ENCODE measurements at places on chromosomes 3 and 15. TPM values are rescaled to one million over a fixed set of nuclear protein-coding genes. Genes with fewer than 3 reads are reported as not detected.

GRCh38 chr15:44738340-44738984 lies 2.1 kb downstream of the TRIM69 start:
- peak; percentile 69 for DNase-seq

The OR5K2 gene
- not detected for polyA plus RNA-seq

GRCh38 chr3:81218023-81218422 lies 543.4 kb downstream of the GBE1 start:
- DNase-seq: no peak

The CCR8 gene
- polyA plus RNA-seq: not detected

GRCh38 chr3:73431183-73431900 lies 193.4 kb downstream of the PDZRN3 start:
- DNase-seq: peak; percentile 69

The LPP gene
- polyA plus RNA-seq: 12.0 TPM

DNA sequence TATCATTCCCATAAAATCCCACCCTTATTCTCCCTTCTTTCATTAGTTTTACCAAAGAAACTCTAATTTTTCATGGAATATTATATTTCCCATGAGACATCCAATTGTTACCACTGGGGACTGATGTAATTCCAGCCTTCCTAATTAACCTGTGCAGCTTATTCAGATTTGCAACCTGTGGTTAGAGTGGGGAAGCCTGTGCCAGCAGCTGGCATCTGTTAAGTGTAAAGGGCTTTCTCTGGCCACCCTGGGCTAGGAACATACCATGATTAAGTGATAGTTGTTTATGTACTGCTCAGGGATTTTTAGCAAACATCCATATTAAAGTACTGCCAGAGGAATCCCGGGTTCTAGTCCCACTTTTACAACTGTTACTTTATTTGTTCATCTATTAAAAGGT lies 78.2 kb downstream of the TPRG1 start:
- DNase-seq: no peak

GRCh38 chr15:31403606-31404005 lies 77.0 kb downstream of the KLF13 start:
- DNase-seq: no peak

DNA sequence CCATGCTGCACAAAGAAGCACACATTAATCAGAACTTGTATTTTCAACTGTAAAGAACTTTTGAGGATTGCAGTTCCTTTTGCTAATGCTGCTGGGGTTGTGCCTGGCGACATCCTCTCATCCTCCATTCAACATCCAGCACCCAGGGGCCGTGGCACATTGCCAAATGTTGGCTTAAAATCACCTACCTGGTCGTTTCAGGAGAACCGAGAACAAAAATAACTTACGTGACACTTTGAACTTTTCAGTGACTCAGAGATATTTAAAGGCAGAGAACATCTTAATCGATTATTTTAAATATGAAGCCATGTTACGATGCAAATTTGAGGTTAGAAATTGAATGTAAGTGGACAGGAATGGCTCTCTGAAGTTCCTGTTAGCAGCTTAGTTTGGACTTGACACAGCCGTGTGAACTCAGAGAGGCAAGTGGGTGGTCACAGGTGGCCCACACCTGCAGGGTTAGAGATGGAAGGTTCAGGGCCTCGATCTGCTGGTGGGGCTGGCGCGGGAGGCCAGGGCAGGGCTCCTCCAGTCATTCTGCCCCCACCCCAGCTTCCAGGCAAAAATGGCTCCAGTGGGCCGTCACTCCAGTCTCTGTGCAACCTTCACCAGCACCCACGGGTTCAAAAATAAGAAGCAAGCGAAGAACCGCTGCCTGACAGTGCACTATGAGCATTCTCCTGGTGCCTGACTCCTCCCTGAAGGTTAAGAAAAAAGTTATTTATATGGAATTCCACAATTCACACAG lies 12.2 kb downstream of the LRRK1 start:
- no peak for DNase-seq

- peak; percentile 93 for DNase-seq
Observed at GRCh38 chr15:32824777-32825176, 107.0 kb downstream of the GREM1 start.

The PLXND1 gene
- 131 TPM for polyA plus RNA-seq

GRCh38 chr3:129429080-129429451 lies 630 bp upstream of the EFCAB12 start:
- no peak for DNase-seq

The NPAP1 gene
- polyA plus RNA-seq: 0.08 TPM

The DUOXA2 gene
- polyA plus RNA-seq: 0.34 TPM

DNA sequence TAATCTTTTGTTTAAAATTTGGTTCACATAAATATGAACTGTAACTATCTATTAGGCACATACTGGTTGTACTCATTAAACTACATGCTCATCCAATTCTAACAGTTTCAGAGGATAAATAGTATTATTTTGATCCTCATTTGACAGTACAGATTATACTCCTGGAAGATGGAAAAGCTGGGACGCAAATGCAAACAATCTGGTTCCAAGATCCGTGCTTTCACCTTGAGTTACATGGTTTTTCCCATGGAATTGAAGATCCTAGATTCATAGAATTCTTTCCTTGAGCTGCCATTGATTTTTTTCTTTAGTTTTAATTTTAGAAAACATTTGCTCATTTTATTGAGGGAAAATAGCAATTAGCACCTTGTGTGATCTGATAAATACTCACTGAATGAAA lies 285.8 kb downstream of the ROBO2 start:
- DNase-seq: no peak

GRCh38 chr15:67098768-67099282 lies 33.4 kb downstream of the SMAD3 start:
- no peak for DNase-seq

DNA sequence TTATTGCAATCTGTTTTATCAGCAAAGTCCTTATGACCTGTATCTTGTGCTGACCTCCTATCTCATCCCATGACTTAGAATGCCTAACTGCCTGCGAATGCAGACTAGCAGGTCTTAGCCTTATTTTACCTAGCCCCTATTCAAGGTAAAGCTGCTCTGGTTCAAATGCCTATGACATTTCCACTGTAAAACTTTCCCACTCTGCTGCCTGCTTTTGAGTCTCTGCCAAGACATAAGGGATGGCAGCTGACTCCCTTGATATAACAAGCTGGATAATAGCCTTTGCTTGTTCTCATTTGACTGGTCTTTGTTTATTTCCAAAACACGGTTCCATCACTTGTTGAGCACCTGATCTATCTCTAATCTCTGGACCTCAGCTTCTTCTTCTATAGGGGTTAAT lies 131.9 kb upstream of the STRIT1 start:
- DNase-seq: no peak

DNA sequence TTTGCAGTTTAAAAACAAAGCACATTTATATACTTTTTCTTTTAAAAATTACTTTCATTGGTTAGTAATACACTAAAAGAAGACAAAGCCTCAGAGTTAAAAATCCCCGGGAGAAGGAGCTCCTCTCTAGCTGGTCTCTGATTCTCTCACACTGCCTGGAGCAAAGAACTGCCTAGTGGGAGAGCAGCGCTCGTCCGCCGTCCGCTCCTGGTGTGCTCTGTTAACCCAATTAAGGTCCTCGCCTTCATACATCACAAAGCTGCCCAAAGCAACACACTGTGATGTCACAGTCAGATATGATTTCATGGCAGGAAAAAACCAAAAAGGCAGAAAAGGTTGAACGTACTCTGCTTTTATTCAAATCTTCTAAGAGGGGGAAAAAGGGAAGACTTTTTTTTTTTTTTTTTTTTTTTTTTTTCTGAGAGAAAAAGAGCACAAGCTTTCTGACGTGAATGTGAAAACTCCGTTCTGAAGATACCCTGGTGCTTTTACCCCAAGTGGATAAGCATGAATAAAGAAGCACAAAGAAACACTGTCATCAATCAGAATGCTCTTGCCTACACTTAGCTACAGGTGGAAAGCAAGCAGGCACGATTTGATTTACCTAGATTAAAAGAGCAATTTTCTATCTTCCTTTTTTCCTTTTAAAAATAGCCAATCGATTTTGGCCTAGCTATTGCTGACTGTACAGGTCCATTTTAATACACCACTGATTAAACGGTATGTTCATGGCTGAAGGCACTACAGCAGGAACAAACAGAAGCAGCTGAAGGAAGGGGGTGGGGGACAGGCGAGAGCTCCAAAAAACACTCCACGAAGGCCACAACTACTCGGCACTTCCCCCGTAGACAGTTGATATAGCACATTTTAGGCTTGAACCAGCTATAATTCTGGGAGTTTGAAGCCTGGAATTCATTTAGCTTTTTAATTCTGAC lies 115.2 kb downstream of the TIGIT start:
- DNase-seq: no peak

The CEP70 gene
- polyA plus RNA-seq: 21.5 TPM

The VPS13C gene
- polyA plus RNA-seq: 26.1 TPM

The A4GNT gene
- not detected for polyA plus RNA-seq

The IFRD2 gene
- polyA plus RNA-seq: 50.1 TPM

GRCh38 chr3:152356870-152357276 lies 88.1 kb downstream of the MBNL1 start:
- DNase-seq: no peak

The FETUB gene
- polyA plus RNA-seq: not detected

DNA sequence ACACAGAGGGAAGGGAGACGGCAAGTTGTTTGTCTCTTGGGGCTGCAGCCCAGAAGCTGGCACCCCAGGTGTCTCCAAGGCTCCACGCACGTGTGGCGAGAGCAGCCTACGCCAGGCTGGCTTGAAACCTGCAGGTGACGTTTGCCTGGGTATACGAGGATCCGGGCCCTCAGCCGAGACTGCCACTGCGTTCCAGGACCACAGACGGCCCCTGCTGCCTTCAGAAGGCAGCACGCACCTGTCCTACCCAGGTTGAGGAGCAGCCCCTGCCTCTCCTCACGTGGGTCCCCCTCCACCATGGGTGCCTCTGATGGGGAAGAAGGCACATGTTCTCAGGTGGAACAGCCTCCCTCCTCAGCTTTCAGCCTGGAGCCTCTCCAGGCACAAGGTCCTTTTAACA lies 75.3 kb upstream of the PRR20G start:
- DNase-seq: no peak

DNA sequence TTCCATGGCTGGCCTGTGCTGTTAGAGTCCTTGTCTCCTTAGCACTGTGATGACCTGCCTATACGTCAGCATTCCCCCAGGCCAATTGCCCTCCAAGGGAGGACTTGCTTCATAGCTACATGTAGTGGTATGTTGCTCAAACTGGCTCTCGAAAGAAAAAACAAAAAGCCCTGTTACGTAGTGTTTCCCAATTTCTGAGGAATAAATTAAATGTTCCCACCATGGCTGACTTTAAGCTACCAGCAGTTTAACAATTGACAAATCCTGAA lies 54.6 kb downstream of the WNT7A start:
- no peak for DNase-seq

The MCF2L2 gene
- polyA plus RNA-seq: 0.56 TPM

DNA sequence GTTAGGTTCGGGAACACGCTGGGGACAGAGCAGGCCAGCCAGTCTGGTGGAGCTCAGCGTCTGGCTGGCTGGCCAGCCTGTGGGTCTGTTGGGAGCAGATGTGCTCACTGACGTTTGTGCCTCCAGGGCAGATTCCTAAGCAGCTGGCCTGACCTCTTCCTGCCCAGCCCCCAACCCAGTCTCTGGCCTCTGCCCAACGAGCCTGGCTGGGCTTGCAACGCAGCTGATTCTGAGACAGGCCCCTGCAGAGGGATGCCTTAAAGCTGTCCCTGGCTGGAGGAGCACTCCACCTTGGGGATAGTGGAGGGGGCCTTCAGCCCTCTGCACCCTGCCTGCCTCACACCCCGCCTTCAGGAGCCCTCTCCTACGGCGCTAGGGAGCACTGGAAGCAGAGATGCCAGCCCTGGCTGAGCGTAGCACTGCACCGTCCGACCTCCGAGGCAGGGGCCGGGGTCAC lies 46.0 kb downstream of the KLF13 start:
- DNase-seq: peak; percentile 68

- DNase-seq: no peak
Observed at GRCh38 chr3:195715134-195715533, 5.6 kb upstream of the MUC20 start.

DNA sequence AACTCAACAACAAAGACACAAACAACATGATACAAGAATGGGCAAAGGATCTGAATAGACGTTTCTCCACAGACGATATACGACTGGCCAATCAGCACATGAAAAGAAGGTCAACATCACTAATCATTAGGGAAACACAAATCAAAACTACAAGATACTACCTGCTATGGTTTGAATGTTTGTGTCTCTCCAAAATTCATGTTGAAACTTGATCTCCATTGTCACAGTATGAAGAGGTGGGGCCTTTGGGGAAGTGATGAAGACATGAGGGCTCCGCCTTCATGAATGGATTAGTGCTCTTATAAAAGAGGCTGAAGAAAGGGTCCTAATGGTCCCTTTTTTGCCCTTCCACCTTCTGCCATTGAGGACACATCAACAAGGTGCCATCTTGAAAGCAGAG lies 32.3 kb downstream of the ACAP2 start:
- DNase-seq: no peak

DNA sequence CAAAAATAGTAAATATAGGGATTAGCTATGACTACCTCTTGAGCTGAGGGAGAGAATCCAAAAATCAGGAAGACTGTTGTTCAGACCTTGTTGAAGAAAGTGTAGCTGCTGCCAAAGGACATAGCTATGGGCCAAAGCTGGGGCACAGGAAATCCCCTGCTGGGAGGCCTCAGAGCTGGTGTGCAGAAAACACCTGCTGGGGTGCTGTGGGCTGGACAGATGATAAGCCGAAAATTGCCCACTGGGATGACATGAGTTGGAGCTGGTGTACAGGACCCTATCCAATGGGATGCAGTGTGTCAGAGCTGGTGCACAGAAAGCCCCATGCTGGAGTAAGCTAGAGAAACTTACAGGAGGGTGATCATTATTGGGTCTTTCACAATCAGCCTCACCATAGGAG lies 121.9 kb downstream of the NEO1 start:
- DNase-seq: no peak

- no peak for DNase-seq
Observed at GRCh38 chr3:128226795-128227395, 73.6 kb downstream of the EEFSEC start.

DNA sequence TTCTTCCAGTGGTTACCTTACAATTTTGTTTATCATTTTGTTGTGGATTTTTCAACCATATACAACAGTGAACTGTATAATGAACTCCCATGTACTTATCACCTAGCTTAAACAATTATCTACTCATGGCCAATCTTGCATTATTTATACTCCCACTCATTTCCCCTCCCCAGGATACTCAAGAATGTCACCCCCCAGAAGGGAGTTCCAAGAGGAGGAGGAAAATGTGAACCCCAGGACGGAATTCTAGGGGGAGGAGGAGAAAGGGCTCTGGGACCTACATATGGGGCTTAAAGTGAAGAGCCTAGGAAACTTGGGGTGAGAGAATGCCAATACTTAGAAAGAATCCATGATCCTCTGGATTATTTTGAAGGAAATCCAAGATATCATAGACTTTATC lies 59.3 kb downstream of the TSC22D2 start:
- no peak for DNase-seq

Measured in muscle of back (tissue), 13 donors.